H4 (cell line): ENCODE measurements at places on chromosomes 3 and 15.

- no peak for DNase-seq
Measured at GRCh38 chr3:32410367-32411246, 19.0 kb downstream of the CMTM7 start.

DNA sequence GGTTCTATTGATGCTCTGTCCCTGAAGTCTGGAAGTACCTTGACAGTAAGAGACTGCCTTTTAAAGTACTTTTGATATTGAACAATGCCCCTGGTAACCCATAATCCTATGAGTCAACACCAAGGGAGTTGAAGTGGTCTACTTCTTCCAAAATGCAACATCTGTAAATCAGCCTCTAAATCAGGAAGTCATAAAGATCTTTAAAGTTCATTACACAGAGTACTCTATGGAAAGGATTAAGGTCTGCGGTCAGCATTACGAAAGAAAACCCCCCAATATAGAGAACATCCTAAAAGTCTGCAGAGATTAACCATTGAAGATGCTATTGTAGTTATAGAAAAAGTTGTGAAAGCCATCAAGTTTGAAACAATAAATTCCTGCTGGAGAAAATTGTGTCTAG, 52.7 kb upstream of the CMC1 start:
- no peak for DNase-seq

DNA sequence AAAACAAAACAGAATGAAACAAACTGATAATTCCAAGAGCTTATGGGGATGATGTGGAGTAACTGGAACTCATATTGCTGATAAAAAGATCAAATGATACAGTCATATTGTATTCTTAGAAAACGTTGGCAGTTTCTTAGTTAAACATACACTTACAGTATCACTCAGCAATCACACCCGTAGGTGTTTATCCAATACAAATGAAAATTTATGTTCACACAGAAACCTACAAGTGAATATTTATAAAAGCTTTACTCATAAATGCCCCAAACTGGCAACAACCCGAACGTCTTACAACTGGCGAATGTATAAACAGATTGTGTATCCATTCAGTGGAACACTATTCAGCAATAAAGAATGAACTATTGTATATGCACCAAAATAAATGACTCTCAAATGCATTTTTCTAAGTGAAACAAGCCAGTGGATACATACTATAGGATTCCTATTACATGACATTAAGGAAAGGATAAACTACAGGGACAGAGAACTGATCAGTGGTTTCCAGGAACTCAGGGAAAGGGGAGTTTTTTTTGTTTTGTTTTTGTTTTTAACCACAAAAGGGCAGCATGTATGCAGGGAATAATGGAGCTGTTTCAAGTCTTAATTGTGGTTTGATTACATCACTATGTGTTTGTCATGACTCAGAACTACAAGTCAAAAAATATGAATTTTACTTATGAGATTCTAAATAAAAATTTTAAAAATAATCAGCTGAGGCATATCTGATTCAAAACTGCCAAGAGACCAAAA, 71.8 kb upstream of the NDUFB4 start:
- peak; percentile 51 for DNase-seq

DNA sequence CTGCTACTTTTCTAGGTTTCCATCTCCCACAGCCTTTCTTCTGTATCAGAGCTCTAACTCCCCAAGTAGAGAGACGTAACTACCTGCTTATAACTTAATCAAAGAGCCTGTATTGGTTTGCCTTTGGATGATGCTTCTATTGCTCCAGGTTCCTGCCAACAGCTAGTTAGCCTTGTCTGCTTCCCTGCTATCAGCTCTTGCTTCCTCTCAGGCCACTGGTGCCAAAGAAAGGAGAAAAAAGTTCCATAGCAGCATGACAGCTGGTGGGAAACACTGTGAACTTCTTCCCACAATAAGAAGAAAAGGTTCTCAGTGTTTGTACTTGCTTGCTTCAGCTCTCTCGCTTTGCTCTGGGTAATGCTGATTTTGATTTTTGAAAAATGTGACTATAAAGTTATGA, 206.6 kb downstream of the GBE1 start:
- no peak for DNase-seq

GRCh38 chr15:57355259-57355658, 21.0 kb upstream of the CGNL1 start:
- DNase-seq, result no peak
